Lung (tissue), 17 donors: ENCODE measurements at places on chromosomes 1 and 21. TPM values are rescaled to one million over a fixed set of nuclear protein-coding genes. Genes with fewer than 3 reads are reported as not detected.

GRCh38 chr1:247212627-247213617, 41.1 kb upstream of the ZNF124 start:
- DNase-seq, result no peak

GRCh38 chr1:195105281-195105680, 1503.0 kb downstream of the KCNT2 start:
- no peak for DNase-seq

DNA sequence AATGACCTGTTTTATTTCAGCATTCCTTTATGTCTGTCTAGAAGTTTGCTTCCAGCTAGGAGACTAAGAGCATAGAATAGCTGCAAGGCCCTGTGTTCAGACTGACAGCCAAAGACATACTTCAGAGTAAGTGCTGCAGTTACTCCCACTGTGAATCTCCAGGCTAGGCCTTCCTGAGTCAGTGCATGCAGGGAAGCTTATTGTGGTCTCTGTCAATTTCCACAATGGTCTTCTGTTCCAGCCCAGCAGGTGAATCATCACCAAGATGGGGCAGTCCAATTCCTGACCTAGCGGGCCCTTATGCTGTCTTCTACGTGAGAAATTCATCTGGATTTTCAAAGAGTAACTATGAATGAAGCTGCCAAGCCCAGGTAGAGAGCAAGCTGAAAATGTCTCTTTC, 146.3 kb upstream of the C8B start:
- no peak for DNase-seq

The KRTAP7-1 gene
- not detected for total RNA-seq

GRCh38 chr1:176575991-176576390, 113.0 kb downstream of the PAPPA2 start:
- DNase-seq, result no peak

The PLA2G2D gene
- not detected for total RNA-seq

The TMEM234 gene
- total RNA-seq, result 30.2 TPM

DNA sequence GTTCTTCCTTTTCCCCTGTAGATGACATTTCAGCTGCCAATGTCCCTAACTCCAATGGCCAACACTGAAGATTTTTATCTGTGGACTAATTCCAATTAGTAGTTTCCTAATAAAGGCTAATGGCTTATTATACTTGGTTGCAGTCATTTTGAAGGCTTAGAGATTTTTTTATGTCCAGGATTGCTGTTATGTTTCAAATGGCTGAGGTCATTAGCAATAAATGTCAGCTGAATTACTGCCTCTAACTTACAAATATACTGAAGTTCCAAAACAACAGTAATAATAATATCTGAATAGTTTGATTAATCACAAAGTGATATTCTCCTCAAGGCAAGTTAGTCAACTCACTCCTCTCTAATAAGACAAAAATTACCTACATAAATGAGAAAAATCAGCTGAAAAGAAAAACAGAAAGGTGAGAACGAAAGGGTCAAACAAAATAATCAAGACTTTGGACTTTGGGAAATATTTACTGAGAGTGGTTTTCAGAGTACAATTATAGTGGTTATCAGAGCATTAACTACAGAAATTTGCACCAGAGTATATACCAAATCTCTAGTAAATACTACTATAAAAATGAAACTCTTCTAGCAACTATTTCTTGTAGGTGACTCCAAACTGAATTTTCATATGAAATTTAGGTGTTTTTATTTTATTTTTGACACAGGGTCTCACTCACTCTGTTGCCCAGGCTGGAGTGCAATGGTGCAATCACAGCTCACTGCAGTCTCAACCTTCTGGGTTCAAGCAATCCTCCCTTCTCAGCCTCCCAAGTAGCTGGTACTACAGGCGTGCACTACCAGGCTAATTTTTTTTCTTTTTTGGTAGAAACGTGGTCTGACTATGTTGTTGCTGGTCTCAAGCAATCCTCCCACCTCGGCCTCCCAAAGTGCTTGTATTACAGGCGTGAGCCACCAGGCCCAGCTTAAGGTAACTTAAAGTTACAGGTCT, 3.5 kb downstream of the ZZZ3 start:
- DNase-seq, result no peak

DNA sequence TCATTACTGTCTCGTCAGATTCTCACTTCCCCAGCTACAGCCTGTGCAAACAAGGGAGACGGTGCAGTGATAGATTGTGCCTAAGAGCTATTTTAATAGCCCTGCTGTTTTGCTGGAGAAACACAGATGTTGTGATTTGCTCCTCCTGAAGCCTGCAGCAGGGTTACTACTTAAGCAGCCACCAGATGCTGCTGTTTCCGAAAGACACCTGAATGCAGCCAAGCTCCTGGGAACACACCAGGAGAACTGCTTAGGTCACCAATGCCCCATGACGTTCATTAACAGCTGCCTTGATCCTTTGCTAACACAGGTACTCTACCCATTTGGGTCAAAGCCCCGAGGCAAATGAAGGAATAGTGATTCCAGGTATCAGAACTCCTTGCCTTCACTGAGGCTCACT, 411.8 kb upstream of the DAB1 start:
- no peak for DNase-seq

The MAN1C1 gene
- 14.5 TPM for total RNA-seq

The CFHR3 gene
- 1.5 TPM for total RNA-seq

- peak; percentile 31 for DNase-seq
Measured at GRCh38 chr1:54671985-54672608, 30.5 kb downstream of the MROH7 start.

The LINGO4 gene
- 0.40 TPM for total RNA-seq

- DNase-seq, result no peak
Measured at GRCh38 chr1:94741510-94741909, 78.6 kb upstream of the SLC44A3 start.

The URB1 gene
- total RNA-seq, result 17.6 TPM

The DENND2C gene
- 6.1 TPM for total RNA-seq

The SPATA21 gene
- total RNA-seq, result not detected

- no peak for DNase-seq
Measured at GRCh38 chr1:150780510-150780909, 14.9 kb upstream of the CTSS start.

The OR2AK2 gene
- total RNA-seq, result not detected

GRCh38 chr1:206521127-206521526, 13.8 kb downstream of the RASSF5 start:
- peak; percentile 67 for DNase-seq

DNA sequence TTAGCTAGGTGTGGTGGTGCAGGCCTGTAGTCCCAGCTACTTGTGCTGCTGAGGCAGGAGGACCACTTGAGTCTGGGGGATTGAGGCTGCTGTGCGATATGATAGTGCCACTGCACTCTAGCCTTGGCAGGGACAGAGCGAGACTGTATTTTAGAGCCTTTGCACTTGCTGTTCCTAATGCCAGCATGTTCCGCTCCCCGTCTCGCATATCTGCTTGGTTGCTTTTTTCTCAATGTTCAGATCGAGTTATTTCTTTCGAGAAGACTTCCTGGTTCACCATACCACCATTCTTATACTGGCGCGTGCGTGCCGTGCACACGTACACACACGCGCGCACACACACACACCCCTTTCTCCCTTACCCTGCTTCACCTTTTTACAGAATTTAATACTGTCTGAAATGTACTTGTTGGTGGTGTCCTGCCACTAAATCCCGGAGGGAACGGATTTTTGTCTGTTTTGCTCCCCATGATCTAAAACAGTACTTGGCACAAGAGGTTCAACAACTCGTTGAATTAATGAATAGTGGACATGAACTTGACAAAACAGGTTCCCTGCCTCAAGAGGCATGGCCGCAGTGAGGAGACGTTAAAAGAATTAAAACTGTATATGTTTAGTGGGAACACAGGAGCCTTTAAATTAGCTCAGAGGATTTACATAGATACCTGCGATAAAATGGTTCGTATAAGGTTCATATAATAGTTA, 1.1 kb upstream of the RPRD2 start:
- peak; percentile 32 for DNase-seq

DNA sequence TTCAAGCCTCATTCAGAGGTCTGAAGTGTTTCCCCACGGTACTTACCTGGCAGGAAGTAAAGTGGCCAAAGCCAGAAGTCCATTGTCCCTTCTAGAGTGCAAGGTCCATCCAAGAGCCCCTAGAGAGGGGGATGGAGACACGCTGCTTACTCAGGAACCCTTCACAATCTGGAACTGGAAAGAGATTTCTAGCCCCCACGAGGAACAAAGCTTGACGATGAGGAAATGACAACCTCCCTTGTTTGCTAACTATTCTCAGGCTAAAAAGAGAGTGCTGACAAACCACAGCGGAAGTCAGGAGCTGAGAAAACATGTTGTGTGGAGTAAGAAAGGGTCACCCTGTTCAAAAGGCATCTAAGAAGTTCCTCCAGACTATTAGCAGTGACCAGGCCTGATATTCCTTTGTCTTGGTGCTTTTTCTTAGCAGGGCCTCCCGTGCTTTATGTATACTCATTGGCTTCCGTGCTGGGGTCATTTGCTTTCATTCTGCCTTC, at the start of gene FCMR:
FCMR (minus strand) TSS at position 170 of the 494 bp plus-strand sequence; CDS start at position 83, 87 bp downstream.
- DNase-seq, result peak; percentile 35

The HES2 gene
- total RNA-seq, result 0.26 TPM

The FCRL5 gene
- total RNA-seq, result 5.9 TPM

DNA sequence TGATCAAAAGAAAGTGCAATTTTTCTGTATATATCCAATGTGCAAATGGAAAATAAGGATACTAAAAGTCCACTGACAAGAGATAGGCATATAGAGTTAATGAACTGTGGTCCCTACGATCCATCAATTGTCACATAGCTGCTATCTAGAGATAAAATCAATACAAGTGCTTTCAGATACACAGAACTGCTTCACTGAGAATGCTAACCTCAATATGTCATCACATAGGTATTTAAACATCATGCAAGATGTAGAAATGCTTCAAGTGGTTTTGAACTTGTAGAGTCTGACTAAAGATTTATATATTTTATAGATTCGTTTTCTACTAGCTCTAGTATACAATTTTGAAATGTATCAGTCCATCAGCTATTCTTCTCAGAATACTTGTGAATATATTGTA, 1604.7 kb downstream of the PLA2G4A start:
- DNase-seq, result no peak

GRCh38 chr1:51570063-51570710, 46.7 kb upstream of the OSBPL9 start:
- DNase-seq, result no peak

The CD101 gene
- total RNA-seq, result 6.7 TPM

The MAB21L3 gene
- 4.2 TPM for total RNA-seq
